Cerebellum (tissue), 4 donors: ENCODE measurements at places on chromosomes 13 and 19.

DNA sequence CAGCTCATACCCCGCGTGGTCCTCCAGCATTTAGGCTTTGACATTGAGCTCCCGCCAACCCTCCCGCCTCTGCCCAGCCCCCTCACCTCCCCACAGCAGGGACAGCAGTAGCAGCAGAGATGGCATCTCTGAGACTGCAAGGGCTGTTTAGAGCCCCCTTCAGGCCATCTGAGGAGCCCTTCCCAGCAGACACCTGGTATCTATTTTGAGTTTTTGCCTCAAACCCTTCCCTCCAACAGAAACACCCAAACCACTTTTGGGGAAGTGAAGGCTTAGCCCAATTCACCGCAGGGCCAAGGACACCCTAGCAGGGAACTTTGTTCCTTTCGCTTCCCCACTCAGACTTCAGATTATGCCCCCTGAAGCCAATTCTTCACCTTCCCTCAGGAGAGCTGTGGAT lies 6.3 kb upstream of the ZNF175 start:
- no peak for DNase-seq

GRCh38 chr19:7260161-7260560 lies 34.1 kb downstream of the INSR start:
- DNase-seq = no peak

GRCh38 chr13:77896536-77896935 lies 22.1 kb downstream of the EDNRB start:
- DNase-seq = no peak

- DNase-seq = no peak
Observed at GRCh38 chr13:113915012-113915763, 51.3 kb upstream of the GAS6 start.

DNA sequence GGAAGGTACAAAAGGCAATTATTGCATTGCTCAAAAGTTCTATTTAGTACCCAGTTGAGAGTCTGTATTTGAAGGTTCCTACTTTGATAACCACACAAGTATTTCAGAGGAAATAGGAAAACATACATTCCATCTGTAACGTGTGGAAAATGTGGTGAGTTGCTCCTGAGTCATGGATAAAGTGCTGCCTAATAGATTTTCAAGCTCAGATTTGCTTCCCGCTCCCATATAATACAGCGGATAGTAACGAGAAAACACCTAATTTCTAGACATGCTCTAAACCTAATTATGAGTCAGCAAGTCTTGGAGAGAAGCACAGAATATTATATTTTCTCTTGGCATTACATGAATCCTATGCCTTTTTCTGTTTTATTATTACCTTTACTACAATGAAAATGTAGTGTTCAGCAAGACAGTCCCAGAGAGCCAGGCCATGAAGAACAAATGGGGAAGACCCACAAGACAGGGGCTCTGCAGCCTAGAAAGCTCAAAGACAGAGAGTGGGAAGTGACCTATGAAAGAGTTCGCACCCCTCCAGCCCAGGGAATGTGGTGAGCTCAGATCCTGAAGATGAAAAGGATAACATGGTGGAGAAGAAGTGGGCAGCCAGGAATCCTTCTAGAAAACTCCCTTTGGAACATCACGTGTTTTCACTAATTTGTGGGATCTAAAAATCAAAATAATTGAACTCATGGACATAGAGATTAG lies 116.1 kb downstream of the STARD13 start:
- no peak for DNase-seq
